ENCODE measurements at places on chromosomes 6 and 20.

DNA sequence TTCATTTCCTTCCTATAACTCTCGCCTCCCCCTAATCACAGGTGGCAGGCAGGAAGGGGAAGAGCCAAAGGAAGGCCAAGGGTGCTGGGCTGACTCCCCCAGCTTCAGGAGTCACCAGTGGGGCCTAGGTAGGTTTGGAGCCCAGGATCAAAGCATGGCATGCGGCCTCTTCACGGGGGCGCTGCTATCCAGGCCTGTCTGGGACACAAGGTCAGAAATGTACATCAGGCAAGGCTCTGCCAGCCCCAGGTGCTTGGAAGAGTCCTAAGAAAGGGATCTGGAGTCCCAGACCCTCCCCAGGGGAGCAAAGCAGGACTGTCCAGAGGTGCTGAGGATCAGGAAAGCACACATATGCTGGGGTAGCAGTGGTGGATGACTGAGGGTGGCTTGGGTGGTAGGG is 10.4 kb downstream of the PI16 start:
- DNase-seq = no peak

DNA sequence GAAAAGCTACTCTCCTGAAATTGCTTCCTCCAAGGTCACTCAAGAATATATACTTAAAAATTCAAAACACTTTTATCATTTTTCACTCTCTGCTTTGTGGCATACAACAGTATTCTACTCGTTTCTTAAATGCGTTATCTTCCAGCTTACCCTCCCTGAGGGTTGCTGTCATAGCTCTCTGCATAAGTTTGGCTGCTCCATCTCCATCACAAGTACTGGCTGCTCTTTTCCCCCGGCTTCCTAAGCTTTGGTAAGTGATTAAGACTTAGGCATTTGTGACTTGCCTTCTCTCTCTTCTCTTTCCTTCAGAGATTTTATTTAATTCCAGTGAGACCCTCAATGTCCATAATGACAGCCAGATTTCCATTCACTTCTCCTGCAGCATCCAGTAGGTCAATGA is 128.3 kb downstream of the NKAIN2 start:
- no peak for DNase-seq

DNA sequence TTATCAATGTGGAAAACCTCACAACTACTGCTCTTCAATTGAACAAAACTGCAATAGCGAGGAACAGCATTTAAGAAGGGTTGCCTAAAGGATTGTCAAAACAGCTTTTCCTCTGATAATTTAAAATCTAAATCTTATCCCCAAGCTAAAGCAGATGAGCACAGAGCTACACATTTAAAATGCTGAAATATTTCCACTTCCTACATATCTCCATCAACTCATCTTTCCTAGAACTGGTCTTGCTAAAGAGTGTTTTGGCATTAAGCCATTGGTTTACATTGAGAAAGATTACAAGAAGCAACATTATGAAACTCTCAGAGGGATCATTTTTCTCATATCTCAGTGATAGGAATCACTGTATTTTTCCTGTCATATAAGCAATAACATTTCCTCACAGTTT is 3.6 kb downstream of the OR10C1 start:
- DNase-seq = no peak

DNA sequence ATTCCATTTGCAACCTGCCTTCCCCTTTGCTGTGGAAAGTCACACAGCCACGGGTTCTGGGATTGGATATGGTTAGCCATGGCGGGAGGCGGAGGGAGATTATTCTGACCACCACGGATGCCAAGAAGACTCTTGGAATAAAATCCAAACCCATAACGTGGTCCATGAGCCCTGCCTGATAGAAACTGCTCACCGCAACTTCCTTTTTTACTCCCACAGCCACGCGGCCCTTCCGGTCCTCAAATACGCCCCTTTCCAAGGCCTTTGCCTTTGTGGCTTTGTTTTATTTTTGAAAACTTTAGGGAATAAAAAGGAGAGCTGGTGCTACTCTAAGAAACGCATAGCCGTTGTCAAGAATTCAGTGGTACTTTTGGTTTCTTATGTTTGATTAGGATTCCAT is 602.5 kb upstream of the CDH4 start:
- DNase-seq = no peak

DNA sequence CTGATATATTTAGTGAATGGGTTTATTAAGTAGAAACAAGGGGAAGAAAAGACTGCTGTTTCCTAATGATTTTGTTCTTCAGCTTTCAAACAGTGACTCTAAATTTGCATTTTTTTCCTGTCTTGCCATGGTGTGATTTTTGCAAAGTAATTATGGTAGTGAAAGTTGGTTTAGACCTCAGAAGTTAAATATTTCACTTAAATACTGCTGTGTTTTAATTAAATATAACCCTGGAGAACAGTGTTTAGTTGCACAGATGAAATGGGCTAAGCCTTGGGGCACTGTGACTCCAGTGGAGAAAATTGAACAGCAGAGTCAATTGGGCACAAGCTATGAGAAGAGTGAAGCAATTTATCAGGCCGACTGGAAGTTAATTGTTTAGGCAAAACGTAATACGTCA is 111.1 kb upstream of the MCHR2 start:
- DNase-seq = no peak

- no peak for DNase-seq
Observed at GRCh38 chr6:47405273-47405672, 72.3 kb upstream of the CD2AP start.

- DNase-seq = no peak
Observed at GRCh38 chr6:6699741-6700367, 111.3 kb downstream of the LY86 start.

GRCh38 chr6:110541701-110542309 is 65.4 kb upstream of the SLC22A16 start:
- no peak for DNase-seq

- no peak for DNase-seq
Observed at GRCh38 chr6:17491416-17492142, 98.2 kb downstream of the CAP2 start.

DNA sequence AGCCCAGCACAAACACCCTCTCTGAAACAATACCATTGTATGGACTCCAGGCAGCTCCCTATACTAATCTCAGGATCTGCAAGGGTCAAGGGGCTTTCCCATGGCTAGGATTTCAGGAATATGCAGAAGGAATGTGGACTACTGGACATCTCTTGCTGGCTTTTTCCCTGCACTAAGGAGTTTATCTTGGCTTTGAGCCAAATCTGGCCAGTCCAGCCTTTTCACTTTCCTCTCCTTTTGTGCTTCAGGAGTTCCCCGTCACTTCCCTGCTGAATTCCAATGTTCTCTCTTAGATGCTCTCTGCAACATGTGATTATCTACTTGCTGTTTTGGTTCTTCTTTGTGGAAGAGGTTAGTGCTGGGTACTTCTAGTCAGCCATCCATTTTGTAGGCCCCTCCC is 568.2 kb downstream of the HDGFL1 start:
- DNase-seq = no peak

Measured in NK-92 treated with Interleukin-12 subunit alpha and Interleukin-12 subunit beta, amount 100 ng/mL, for 24 hours (cell line).